ENCODE measurements at places on chromosomes 3 and 15.

GRCh38 chr15:44550256-44550655 is 13.3 kb downstream of the EIF3J start:
- H3K4me1 ChIP-seq = peaks cover 10% of the 10 kb centered on the region
- no peak for DNase-seq
- no peaks in the 10 kb centered on the region for H3K27me3 ChIP-seq
- peaks cover 60% of the 10 kb centered on the region for H3K36me3 ChIP-seq
- no peak overlapping the region for H3K27ac ChIP-seq

- H3K36me3 ChIP-seq = no peaks in the 10 kb centered on the region
- no peak for DNase-seq
- no peak overlapping the region for H3K27ac ChIP-seq
- H3K27me3 ChIP-seq = no peaks in the 10 kb centered on the region
- no peaks in the 10 kb centered on the region for H3K4me1 ChIP-seq
- H3K4me3 ChIP-seq = peak overlapping the region; percentile 42
Measured at GRCh38 chr3:54243960-54244682, 121.8 kb downstream of the CACNA2D3 start.

GRCh38 chr3:50734985-50735384 is 60.3 kb downstream of the DOCK3 start:
- no peak overlapping the region for H3K27ac ChIP-seq
- no peaks in the 10 kb centered on the region for H3K4me1 ChIP-seq
- H3K36me3 ChIP-seq = no peaks in the 10 kb centered on the region
- DNase-seq = no peak
- no peak overlapping the region for H3K4me3 ChIP-seq

- no peaks in the 10 kb centered on the region for H3K36me3 ChIP-seq
- no peaks in the 10 kb centered on the region for H3K27me3 ChIP-seq
- H3K27ac ChIP-seq = no peak overlapping the region
- peaks cover 49% of the 10 kb centered on the region for H3K4me1 ChIP-seq
Measured at GRCh38 chr3:149507491-149508324, 33.2 kb downstream of the TM4SF4 start.

DNA sequence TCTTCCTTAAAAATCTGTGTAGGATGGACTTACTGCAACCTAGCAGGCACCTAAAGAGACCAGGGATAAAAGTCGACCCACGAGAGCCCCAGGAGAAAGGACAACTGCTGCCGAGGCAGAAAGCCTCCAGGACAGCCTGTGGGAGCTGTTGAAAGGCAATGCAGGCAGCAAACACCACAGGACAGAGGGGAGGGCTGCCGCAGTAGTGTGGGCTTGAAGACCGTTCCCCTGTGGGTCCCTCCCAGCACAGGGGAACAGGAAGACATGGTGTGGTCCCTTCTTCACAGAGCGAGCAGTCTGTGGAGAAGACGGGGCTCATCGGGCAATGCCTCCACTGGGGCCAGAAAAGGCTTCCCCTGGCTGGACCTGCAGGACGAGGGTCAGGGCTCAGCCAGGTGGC is 58.5 kb upstream of the GATA2 start:
- no peaks in the 10 kb centered on the region for H3K36me3 ChIP-seq

DNA sequence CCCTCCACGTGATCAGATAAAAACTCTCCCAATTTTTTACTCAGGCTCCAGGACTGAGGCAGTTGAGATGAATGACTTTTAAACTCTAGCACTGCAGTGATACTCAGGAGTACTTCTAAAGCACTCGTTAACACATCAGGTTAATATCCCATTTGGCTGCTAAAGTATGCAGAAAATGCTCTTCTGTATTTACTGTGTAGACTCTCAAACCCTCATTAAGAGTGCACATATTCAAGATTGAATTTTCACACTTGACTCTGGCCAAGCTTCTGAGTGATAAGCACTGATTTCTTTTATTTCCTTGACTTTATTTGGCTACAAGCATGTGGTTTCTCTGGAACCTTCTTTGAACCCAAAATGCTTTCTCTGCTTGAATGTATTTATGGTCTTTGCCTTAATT is 392.3 kb upstream of the NECTIN3 start:
- no peak overlapping the region for H3K4me3 ChIP-seq
- DNase-seq = no peak
- no peaks in the 10 kb centered on the region for H3K27me3 ChIP-seq
- H3K36me3 ChIP-seq = no peaks in the 10 kb centered on the region
- peaks cover 8% of the 10 kb centered on the region for H3K4me1 ChIP-seq
- no peak overlapping the region for H3K27ac ChIP-seq

GRCh38 chr3:69357196-69357595 is 28.7 kb downstream of the FRMD4B start:
- DNase-seq = no peak
- H3K36me3 ChIP-seq = no peaks in the 10 kb centered on the region
- no peaks in the 10 kb centered on the region for H3K4me1 ChIP-seq
- H3K4me3 ChIP-seq = no peak overlapping the region
- no peaks in the 10 kb centered on the region for H3K27me3 ChIP-seq

DNA sequence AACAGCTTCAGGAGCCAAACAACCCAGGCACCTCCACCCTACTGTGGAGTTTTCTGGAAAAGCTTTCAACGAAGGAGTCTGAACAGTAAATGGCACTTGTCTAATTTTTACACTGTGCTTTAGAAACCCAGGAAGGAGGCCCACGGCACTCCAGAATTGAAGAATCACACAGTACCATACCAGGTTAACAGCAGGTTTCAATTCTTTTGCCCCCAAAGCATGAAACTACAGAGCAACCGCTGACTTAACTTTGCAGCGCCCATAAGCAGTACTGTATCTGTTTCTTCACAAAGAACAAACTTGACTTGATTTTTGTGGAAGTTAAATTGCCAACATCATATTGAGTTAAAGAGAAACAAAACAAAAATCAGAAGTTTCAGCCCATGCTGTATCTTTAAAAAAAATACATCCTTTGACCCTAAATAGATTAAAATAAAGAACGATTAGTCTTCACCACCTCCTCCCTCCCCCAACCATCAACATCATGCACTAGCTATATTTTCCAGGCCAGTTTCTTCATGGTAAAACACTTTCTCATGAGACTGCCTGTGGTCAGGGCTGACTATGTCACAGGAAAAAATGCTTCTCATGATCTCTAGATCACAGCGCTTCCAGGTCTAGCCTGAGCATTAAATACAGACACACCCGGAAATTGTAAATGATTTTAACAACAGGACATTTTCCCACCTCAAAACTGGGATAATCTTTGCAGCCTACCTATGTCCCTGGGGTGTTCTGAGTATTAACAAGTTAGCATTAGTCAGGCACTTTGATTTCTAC is 456.3 kb downstream of the FOXP1 start:
- DNase-seq = no peak
- H3K27ac ChIP-seq = peak overlapping the region; percentile 92
- H3K27me3 ChIP-seq = no peaks in the 10 kb centered on the region
- peak overlapping the region; percentile 49 for H3K4me3 ChIP-seq
- no peaks in the 10 kb centered on the region for H3K36me3 ChIP-seq

DNA sequence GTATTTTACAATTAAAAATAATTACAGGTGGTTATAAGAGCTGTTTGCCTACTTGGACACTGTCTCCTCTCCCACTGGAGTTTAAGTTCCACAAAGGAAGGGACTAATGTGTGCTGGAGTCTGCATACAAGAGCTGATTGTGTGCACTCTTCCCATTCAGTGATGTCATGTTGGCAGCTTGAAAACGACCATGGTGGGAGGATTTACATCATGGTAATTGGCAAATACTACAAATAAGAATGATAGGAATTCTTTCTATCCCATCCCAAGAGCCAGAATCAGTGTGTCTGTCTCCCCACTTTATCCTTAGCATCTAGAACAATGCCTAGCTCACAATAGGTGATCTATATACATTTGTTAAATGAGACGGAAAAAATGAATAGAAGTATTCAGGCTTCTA is 14.1 kb downstream of the ITGA11 start:
- peak overlapping the region; percentile 1 for H3K27ac ChIP-seq
- DNase-seq = peak; percentile 27
- no peaks in the 10 kb centered on the region for H3K27me3 ChIP-seq
- no peak overlapping the region for H3K4me3 ChIP-seq

DNA sequence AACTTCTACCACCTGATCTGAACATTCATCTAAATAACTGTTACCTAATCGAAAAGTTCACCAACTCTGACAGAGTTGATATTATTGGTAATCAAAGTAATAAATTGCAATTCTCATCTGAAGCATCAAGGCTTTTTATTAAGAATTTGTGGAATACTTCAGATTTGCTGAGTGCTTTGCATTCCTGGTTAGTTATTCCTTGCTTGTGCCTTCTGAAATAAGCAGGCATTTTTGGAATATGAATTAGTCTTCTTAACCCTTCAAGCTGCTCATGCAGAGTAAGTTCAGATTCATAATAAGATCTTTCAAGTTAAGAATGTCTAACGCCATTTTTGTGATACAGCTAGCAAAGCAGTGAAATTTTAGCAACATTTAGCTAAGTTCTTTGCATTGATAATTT is 188.5 kb downstream of the ALCAM start:
- no peaks in the 10 kb centered on the region for H3K27me3 ChIP-seq
- H3K36me3 ChIP-seq = peaks cover 45% of the 10 kb centered on the region
- no peak overlapping the region for H3K4me3 ChIP-seq
- no peak overlapping the region for H3K27ac ChIP-seq

- no peak overlapping the region for H3K27ac ChIP-seq
- H3K27me3 ChIP-seq = no peaks in the 10 kb centered on the region
- H3K4me3 ChIP-seq = no peak overlapping the region
- no peak for DNase-seq
- no peaks in the 10 kb centered on the region for H3K4me1 ChIP-seq
Measured at GRCh38 chr3:174356596-174356995, 502.5 kb upstream of the NAALADL2 start.

DNA sequence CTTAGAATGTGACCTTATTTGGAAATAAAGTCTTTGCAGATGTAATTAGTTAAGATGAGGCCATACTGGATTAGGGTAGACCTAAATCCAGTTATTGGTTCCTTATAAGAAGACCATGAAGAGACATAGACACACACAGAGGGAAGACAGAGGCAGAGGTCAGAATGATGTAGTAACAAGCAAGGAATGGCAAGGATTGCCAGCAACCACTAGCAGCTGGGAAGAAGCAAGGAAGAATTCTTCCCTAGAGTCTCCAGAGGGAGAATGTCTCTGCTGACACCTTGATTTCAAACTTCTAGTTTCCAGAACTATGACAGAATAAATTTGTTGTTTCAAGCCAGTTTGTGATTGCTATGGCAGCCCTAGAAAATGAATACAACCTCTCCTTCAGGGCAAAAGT is 116.7 kb downstream of the WDR76 start:
- DNase-seq = no peak
- no peak overlapping the region for H3K27ac ChIP-seq
- no peaks in the 10 kb centered on the region for H3K4me1 ChIP-seq
- no peaks in the 10 kb centered on the region for H3K27me3 ChIP-seq
- H3K36me3 ChIP-seq = no peaks in the 10 kb centered on the region

DNA sequence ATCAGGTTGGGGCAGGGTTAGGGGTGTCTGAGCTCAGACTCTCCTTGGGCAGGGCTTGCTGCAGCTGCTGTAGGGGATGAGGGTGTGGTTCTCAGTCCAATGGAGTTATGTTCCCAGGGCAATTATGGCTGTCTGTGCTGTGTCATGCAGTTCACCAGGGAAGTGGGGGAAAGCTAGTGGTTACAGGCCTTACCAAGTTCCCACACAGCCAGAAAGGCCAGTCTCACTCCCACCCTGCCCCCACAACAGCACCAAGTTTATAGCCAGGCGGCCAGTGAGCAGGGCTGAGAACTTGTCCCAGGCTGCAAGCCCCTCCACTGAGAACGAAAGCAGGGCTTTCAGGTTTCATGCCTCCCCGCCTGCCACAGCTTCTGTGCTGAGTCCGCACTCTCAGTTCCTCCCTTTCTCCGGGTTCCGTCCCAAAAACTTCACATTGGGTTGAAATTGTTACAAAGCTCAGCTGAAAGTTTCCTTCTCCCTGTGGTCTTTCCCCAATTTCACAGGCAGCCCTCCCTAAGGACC is 19.6 kb upstream of the CPOX start:
- H3K4me3 ChIP-seq = no peak overlapping the region
- H3K4me1 ChIP-seq = no peaks in the 10 kb centered on the region
- H3K27me3 ChIP-seq = no peaks in the 10 kb centered on the region
- peak overlapping the region; percentile 22 for H3K27ac ChIP-seq
- no peak for DNase-seq

- peaks cover 6% of the 10 kb centered on the region for H3K36me3 ChIP-seq
- DNase-seq = no peak
- no peak overlapping the region for H3K4me3 ChIP-seq
- no peaks in the 10 kb centered on the region for H3K27me3 ChIP-seq
Measured at GRCh38 chr3:48804930-48805329, 42.7 kb downstream of the PRKAR2A start.

DNA sequence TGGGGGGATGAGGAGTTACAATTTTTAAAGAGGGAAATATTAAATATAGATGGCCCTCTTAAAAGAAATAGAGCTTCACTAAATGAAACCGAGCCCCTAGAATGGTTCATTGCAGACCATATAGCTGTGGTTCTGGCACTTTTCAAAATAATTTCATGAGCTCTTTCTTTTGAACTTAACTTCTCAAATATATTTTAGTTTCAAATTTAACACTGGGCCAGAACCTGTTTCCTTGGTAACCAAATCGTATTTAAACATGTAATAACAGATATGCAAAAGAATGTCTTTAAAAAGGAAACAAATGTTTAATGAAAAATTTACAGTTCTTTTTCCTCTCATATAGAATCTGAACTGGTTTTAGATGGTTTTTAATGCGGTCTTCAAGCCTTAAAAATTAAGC is 20.1 kb downstream of the ZBTB38 start:
- no peak for DNase-seq
- no peak overlapping the region for H3K4me3 ChIP-seq
- H3K27me3 ChIP-seq = no peaks in the 10 kb centered on the region
- no peaks in the 10 kb centered on the region for H3K36me3 ChIP-seq

DNA sequence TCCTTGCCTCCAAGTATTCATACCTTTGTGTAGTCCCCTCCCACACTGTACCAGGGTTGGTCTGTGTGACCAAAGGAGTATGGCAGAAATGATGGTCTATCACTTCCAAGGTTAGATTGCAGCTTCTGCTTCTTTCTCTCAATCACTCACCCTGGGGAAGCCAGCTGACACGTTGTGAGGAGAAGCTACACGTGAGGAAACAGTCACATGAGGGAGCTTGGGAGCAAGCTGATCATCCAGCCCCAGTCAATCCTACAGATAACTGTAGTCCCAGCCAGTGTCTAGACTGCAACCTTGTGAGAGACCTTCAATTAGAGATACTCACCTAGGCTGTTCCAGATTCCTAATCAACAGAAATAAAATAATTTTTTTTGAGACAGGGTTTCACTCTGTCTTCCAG is 6.2 kb upstream of the ZNF774 start:
- no peaks in the 10 kb centered on the region for H3K4me1 ChIP-seq
- H3K27ac ChIP-seq = no peak overlapping the region
- H3K36me3 ChIP-seq = no peaks in the 10 kb centered on the region
- DNase-seq = no peak
- no peaks in the 10 kb centered on the region for H3K27me3 ChIP-seq

GRCh38 chr3:46935168-46935858 is 41.2 kb downstream of the CCDC12 start:
- peaks cover 40% of the 10 kb centered on the region for H3K36me3 ChIP-seq
- peaks cover 89% of the 10 kb centered on the region for H3K4me1 ChIP-seq
- DNase-seq = peak; percentile 78
- H3K27me3 ChIP-seq = no peaks in the 10 kb centered on the region
- peak overlapping the region; percentile 88 for H3K27ac ChIP-seq
- H3K4me3 ChIP-seq = no peak overlapping the region

Data from stomach (tissue), 19 donors.